ENCODE measurements at places on chromosomes 7 and 10. TPM values are rescaled to one million over a fixed set of nuclear protein-coding genes. Genes with fewer than 3 reads are reported as not detected.

Gene MSRB2
- 6.9 TPM for total RNA-seq

Gene PKD2L1
- not detected for total RNA-seq

Gene TSPAN14
- total RNA-seq: 43.9 TPM

DNA sequence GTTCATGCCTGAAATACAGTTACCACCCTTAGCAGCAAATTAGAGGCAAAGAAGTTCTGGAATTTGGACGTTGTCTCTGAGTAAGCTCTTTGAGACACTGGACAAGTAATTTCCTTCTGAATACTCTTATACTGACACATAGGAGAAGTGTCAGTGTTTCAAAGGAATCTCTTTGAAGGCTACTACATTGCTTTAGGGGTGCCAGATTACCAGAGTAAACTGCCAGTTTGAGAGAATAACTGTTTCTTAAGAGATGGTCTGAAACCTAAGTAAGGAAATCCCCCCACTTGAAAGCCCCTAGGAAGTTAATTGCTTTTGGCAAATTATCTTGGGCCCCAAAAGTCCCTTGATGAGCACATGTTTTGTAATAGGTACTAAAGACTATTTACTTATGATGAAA, 3.4 kb downstream of the FAS start:
- DNase-seq: no peak

GRCh38 chr10:60898321-60898720, 45.7 kb downstream of the RHOBTB1 start:
- DNase-seq: no peak

- no peak for DNase-seq
These were observed 55.8 kb downstream of the CDHR3 start for GRCh38 chr7:106018566-106019469.

DNA sequence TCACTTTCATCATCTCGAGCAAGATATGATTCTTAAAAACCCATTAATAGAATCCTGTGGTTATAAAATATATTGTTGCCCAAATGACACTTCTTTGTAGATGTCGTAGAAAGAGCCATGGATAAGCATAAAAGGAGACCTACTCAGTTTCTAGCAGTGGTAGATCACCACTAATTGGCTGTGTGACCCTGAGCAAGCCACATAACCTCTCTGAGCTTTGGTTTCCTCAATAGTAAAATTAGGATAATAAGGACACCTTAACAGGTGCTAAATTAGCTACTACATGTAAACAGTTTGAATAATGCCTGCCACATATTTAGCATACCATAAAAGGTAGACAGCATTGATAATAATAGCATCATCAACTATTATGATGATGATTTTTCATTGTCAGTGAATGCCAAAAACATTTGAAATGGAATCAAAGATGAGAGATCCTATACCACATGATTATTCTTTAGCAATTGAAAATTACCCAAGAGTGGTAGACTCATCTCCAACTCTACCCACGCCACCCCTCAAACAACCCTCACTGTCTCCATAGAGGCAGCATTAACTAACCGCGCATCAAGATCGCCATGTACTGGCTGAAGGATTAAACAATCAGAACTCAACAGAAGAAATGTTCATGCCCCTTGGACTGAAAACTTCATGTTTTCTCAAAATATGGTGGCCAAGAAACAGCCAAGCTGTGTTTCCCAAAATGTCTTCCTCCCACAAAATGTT, 45.8 kb downstream of the CHST15 start:
- no peak for DNase-seq

GRCh38 chr7:87480386-87480785, 4.9 kb upstream of the ABCB4 start:
- no peak for DNase-seq

Data from activated CD8-positive, alpha-beta T cell treated with anti-CD3 and anti-CD28 coated beads for 36 hours (primary cell).